ENCODE measurements at places on chromosomes 7 and 10.

DNA sequence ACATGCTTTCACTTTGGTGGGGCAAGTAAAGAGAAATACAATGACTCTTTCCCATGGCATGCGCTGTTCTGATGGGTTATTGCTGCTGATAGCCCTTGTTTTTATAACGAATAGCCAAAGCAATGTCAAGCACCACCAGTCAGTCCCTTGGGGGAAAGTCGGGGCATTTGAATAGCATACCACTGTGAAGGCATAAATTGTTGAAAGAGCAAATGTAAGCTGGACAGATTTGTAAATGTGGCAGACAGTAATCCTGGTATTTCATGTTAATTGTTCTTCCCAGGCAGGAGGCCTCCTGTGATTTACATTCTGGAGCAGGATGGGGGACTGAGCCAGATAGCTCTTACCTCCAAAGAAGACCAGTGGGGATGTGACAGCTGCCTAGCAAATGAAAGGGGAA lies 293.3 kb downstream of the ADRA2A start:
- no peak for DNase-seq

DNA sequence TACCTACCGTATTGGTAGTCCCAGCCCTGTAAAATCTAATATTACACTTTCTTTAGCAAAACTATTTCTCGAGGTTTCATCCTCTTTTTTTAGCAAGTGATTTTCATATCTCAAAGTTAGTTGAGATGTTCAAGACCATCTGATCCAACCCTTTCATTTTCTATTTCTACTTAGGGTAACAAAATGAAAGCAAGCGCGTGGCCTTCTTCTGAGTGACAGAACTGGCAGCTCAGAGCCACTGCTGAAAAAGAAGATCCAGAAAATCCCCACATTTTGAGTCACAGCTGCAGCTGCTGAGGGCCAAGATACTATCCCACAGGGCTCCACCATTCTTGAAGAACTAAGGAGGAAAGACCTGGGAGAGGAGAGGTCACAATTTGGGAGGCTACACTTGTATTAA lies 24.8 kb upstream of the ZNF800 start:
- no peak for DNase-seq

- DNase-seq: no peak
Observed at GRCh38 chr7:42611289-42611928, 300.5 kb downstream of the C7orf25 start.

GRCh38 chr7:40232242-40232893 lies 97.6 kb downstream of the SUGCT start:
- no peak for DNase-seq

- no peak for DNase-seq
Observed at GRCh38 chr7:77226357-77226839, 26.8 kb upstream of the FGL2 start.

DNA sequence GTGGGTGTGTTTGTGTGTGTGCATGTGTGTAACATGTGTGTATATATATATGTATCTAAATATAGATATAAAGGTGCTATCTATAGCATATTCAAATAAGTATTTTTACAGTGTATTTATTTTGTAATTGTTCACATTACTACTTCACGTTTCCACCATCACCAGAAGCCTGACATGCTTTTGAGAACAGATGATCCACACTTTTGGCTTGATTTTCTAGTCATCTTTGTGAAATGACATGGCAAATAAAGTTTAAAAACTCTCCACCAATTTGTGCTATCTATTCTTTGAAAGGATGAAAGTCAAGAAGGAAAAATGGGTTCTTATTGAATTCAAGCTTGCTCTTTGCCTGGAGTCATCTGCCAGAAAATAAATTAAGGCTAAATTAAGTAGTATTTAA lies 294.0 kb upstream of the AKR1E2 start:
- DNase-seq: no peak

DNA sequence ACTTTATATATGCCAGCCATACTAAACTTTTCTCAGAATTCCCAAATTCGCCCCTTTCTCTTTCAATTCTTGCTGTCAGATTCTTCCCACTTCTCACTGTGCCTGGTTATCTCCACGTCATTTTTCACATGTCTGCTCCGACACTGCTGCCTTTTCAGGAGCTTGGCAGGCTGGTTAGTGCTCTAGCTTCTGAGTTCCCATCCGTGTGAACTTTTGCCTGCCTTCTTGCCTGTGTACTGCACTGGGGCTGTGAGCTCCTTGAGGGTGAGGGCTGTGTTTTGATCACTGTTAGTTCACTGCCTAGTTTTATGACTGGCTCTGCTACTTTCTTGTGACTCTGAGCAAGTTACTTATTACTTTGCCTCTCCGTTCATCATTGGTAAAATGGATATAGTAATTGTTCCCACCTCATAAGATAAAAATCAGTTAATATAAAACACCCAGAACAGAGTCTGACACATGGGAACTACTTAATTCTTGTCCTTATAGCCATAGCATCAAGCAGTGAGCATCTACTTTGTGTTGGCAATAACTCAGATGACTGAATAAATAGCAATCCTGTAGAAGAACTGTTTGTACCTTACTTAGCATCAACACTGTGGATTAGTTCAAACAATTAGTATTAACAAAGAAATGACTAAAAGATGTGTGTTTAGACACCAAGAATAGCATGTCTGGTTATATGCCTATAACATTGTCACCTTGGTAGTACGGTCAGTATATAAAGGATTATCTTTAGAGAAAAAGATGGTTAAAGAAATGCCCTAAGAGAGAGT lies 5.5 kb downstream of the GSTO1 start:
- DNase-seq: no peak

DNA sequence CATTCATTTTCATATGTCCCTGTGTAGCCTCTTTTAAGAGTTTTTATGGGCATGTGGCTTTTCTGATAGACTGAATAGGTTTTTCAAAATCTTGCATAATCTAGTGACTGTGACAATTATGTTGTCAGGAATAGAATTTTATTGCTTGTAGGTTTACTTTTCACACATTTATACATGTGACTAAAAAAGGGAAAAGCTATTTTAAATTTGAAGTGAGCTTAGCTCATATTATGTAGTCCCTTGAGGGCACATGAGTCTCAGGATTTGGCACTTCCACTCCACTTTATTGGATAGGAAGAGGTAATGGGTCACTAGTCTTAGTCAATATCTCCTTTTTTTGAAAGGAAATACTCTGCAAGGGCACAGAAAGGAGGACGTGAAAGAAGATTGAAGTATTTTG lies 247.3 kb downstream of the SUGCT start:
- no peak for DNase-seq

GRCh38 chr10:74674927-74675326 lies 151.5 kb upstream of the KAT6B start:
- no peak for DNase-seq

DNA sequence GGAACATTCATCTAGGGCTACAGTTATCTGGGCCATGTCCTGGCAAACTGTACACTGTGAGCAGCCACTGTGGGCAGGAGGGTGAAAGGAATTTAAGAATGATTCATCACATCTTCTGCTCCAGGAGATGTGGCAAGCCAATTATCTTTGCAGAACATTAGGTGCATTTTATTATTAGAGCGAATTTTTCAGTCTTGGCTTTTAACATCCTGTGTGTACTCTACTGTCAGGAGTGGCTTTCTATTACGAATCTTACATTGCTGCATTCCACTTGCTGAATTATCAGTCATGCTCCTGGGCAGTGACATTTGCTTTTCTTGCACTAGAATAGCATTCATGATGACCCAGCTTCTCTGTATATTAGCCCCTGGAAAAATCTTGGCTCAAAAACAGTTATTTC lies 109.2 kb upstream of the TARP start:
- DNase-seq: no peak

DNA sequence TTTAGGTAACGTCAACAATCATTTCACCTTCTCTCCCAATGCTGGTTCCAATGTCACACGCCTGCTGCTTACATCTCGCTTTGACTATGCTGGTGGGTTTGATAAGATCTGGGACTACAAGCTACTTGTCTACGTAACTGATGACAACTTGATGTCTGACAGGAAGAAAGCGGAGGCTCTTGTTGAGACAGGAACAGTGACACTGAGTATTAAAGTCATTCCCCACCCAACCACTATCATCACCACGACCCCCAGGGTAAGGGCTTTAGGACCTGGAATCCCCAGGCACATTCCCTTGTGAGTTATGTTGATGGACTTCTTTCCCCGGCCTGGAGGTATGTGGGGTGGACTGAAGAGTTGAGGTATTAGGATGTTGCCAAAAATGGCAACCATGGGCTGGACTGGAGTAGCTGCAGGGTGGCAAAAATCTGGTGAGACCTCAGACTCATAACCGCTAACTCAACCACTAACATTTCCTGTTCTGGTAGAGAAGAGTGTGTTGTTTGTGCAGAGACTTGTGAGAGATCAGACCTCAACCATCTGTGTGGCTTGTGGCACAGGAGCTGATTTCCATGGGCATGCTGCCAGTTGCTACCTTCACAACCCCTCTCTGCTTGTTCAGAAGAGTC lies 59.2 kb downstream of the CDHR3 start:
- no peak for DNase-seq

- DNase-seq: no peak
Observed at GRCh38 chr10:71770255-71770654, 3.1 kb downstream of the VSIR start.

GRCh38 chr10:124151466-124152095 lies 58.2 kb upstream of the CHST15 start:
- DNase-seq: no peak

DNA sequence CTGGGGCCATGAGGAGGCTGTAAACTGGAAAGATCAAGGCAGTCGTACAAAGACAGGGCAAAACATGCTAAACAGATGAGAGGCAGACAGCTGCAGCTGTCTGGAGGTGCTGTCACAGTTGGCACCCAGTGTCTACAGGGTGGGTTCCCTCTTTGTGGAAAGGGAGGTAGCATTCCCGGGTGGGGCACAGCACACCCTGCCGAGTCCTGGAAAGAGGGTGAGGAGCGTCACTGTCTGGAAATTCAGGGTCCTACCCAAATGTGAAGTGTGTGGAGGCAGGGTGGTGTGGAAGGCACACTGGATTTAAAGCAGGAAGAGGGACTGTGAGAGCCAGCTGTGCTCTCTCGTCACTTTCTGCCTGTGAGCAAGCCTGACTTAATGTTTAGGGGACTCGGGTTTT lies 356.2 kb downstream of the SDK1 start:
- DNase-seq: no peak

- DNase-seq: no peak
Observed at GRCh38 chr7:101081432-101081831, 3.8 kb upstream of the TRIM56 start.

DNA sequence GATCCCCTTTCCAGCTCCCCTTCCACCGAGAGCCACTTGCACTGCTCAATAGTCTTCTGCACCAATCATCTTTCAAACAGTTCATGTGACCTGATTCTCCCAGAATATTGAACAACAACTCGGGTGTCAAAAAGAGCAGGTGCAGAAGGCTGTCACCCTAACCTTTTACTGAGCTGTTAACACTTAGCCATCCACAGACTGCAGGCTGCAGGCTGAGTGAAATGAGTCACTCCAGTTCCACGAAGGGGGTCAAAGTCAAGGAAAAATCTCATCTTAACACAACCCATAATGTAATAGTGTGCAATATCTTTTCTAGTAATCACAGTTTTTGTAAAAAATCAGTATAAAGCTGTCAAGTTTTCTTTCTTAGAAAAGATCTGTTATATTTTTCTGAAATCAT lies 63.1 kb downstream of the MTPAP start:
- no peak for DNase-seq

DNA sequence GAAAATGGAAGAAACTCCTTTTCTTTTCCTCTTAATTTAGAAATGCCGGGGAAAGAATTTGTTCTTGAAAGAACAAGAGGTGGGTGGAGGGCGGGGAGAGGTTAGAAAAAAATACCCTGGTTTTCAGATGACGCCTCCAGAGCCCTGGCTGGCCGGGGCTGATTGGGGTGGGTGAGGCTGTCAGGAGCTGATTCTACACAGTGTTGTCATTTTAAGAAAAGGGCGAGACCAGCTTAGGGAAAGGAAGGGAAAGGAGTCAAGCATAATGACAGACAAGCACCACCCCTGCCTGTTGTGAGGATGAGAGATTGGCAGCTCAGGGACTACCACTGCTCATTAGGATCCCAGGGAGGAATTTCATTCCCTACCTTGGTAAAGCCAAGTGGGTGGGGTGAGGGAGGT lies 9.9 kb upstream of the FAM180A start:
- no peak for DNase-seq

DNA sequence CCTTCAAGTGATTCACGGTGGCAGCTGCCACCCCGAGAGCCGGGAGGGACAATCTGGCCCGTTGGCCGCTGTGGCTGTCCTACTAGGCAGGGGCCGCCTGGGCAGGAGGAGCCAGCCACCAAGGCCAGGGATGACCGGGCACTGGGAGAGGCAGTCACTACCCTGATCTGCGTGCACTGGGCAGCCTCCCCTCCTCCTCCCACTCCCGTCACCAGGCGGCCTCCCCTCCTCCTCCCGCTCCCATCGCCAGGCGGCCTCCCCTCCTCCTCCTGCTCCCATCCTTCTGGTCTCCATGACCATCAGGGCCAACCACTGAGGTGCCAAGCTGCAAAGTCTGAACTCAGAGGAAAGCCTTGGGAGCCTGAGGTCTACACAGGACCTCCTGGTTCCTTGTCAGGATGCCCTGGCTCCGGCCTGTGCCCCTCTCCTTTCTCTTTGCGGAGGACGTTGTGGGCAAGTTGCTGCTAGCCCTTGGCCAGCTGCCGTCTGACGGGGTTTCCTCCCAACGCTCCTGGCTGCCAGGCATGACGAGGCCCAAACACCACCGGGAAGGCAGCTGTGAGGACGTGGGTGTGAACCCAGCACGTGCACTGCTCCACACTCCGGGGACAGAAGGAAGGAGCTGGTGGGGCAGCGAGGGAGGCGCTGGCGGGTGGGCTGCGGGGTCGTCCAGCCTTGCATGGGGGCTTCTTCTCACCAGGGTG lies 131.1 kb downstream of the WDR37 start:
- peak; percentile 30 for DNase-seq

DNA sequence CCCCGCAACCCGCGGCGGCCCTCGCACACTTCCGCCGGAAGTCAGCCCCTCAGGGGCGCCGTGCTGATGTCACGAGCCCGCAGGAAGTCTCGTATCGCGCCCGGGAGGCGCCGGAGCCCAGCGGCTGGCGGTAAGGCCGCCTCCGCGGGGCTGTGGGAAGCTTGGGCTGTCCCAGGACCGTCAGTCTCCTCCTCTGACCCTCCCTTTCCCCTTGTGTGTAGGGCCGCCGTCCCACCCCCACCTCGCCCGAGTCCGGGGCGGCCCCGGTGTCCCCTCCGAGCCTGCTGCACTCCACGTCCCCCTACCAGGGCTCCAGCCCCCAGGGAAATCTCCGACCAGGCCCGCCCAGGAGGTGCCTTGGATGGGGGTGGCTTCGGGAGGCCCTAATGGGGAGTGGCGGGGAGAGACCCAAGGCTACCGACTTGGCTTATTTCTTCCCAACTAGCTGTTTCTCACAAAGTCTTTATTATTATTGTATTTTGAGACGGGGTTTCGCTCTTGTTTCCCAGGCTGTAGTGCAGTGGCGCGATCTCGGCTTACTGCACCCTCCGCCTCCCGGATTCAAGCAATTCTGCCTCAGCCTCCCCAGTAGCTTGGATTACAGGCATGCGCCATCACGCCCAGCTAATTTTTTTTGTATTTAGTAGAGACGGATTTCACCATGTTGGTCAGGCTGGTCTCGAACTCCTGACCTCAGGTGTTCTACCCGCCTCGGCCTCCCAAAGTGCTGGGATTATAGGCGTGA lies at the start of gene ZDHHC4:
Gene ZDHHC4, plus strand, starts transcription at position 86 of the 745 bp plus-strand sequence. CDS start 3,108 bp downstream, outside the sequence.
- DNase-seq: peak; percentile 88

Measured in Peyer's patch (tissue), 4 donors.